ENCODE measurements at places on chromosomes 2 and 18.

- DNase-seq = peak; percentile 79
Observed at GRCh38 chr2:7929281-7929680, 752.6 kb upstream of the ID2 start.

DNA sequence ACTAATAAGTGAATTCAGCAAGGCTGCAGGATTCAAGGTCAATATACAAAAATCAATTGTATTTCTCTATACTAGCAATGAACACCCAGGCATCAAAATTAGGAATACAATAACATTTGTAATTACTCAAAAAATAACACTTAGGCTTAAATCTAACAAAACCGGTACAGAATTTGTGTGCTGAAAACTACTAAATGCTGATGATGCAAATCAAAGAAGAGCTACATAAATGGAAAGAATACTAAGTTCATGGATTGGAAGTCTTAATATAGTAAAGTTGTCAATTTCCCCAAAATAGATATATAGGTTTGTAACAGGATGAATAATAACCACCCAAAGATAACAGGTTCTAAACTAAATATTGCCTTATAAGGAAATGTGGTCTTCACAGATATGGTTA, 286.5 kb downstream of the ALK start:
- DNase-seq = no peak

GRCh38 chr2:166256896-166257295, 118.8 kb downstream of the SCN9A start:
- DNase-seq = no peak

DNA sequence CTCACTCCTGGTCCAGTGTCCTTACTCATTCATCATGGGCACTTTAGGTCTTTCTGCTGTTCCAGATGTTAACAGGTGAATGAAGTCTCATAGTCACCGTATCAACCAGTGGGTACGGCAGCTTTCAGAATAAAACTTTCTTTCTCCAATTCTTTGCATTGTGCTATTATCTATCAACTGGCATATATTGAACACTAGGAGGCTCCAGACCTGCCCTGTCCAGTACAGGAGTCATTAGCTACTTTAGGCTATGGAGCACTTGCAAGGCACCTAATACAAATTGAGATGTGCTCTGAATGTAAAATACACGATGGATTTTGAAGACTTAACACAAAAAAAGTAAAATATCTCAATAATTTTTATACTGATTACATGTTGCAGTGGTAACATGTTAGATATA, 43.2 kb upstream of the NEB start:
- DNase-seq = no peak

DNA sequence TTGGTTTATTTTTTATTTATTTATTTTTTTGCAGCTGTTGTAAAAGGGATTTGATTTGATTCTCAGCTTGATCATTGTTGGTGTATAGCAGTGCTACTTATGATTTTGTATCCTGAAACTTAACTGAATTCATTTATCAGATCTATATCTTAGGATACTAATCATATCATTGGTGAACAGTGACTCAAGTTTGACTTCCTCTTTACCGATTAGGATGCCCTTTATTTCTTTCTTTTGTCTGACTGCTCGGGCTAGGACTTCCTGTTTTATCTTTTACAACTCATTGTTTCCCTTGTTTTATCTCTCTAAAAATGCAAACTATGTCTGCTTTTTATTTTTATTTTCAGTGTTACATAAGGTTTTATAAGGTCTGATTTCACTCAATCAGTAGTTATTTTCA, 23.6 kb downstream of the SP100 start:
- DNase-seq = no peak

GRCh38 chr2:28470759-28471158, 25.1 kb upstream of the PLB1 start:
- no peak for DNase-seq

- DNase-seq = no peak
Observed at GRCh38 chr2:30257266-30258214, 26.2 kb downstream of the LBH start.

- DNase-seq = no peak
Observed at GRCh38 chr2:181446985-181447384, 10.2 kb upstream of the ITGA4 start.

DNA sequence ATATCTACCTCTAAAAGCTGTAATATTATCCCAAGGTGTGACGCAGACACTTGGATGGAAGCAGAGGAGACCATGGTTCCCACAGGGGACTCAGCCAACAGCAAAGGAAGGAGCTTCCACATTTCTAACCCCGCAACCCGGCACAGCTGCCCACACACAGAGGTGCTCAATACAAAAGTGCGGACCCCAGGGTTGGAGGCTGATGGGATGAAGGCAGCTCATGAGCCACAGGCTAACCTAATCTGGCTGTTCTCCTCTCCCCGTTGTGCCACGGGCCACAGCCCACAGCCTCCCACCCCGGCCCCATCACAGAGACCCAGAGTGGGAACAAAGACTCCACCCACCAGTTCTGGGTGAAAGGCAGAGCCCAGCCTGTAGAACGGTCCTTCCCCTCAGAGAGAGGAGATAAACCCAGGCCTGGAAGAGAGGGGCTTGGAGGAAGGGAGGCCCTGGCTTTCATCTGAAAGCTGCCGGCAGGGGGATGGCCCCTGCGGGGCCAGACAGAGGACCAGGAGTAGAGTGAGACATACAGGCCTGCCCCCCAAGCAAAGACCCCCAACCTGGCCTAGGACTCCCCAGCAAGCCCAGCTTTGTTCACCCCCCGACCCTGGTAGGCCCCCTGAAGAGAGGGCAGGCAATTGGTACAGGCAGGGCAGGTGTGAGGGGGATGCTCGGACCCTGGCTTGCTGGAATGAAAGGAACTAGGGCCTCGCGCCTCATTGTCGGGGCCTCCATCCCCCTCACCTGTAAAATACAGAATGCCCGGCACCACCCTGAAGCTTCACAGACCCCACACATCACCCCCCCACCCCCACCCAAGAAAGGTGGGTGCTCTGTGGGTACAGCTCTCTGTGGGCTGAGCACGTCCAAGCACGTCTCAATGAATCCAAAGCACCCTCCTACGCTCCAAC, 6.9 kb downstream of the RAB17 start:
- no peak for DNase-seq

- no peak for DNase-seq
Observed at GRCh38 chr2:43657241-43657640, 19.0 kb downstream of the C1GALT1C1L start.

DNA sequence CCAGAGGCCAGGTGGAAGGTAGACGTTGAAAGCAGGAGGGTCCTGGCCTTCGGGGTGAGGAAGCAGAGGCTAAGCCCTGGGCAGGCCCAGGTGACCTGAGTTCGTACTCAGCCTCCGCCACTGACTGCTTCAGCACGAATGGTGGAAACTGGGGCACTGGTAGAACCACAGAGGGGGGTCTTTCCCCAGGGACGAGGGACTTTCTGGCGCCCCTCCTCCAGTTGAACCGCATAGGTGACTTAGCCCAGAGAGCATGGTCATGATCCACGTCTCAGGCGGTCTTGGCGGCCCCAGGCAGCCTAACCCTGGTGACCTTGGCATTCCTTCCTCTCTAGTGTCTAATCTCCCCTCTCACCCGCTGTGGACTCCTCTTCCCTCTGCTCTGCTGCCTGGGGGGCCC, 30.2 kb downstream of the INHBB start:
- DNase-seq = no peak

GRCh38 chr2:186590759-186591505, 1.1 kb downstream of the ITGAV start:
- DNase-seq = no peak

- DNase-seq = no peak
Observed at GRCh38 chr18:78830826-78831225, 148.8 kb upstream of the SALL3 start.

- DNase-seq = no peak
Observed at GRCh38 chr2:149291881-149292280, 38.5 kb upstream of the LYPD6 start.

DNA sequence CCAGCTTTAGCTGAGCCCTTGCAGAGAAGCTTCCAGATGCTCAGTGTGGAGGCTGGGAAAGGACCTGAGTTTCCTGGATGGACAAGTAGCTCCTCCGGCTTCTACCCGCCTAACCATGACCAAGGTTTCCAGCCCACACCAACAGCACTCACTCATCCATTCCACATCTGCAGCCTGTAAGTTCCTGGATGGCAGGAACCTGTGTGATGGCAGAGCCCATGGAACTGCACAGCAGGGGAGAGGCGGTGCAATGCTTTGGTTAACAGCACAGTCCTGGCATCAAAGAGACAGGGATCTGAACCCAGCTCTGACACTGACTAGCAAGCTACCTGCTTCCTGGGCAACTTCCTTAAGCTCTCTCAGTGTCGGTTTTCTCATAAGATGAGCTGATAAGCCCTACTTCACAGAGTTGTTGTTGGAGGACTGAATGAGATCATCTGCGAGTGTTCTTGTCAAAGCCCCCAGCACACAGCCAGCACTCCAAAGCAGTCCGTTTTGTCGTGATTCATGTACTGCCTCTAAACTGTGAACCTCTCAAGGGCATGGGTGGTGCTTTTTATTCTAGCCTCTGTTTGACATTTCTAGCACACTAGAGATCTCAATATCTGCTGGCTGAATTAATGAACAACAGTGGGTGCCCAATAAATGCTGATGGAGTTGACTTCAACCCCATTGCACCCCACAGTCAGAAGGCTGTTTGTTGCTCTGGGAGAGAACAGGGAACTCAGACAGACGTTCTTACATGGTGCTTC, 41.6 kb upstream of the OTOF start:
- DNase-seq = no peak

DNA sequence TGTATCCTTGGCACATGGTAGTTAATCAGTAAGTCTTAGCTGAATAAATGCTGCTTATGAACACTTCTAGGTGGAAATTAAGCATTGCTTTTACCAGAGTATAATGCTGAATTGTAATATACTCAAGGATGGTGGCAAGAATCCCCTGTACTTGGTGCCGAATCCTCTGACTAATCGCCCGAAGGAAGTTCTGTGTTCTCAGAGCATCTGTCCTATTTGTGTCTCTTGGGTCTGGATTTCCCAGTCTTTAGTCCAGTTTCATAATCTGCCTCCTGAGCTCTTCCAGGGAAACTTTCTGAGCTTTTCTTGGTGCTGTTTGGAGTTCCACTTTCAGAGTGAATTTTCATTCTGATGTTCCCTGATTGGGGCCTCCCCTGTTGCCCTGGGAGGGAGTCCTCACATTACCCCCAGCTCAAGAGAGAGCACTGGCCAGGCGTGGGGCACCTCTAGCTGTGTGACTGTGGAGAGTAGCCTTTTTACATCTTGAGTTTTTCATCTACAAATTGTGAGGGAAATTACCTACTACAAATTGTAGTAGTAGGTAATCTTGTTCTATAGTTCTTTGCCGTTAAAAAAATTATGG, 144.9 kb downstream of the LTBP1 start:
- no peak for DNase-seq

GRCh38 chr2:108968619-108969018, 20.4 kb downstream of the EDAR start:
- DNase-seq = no peak

DNA sequence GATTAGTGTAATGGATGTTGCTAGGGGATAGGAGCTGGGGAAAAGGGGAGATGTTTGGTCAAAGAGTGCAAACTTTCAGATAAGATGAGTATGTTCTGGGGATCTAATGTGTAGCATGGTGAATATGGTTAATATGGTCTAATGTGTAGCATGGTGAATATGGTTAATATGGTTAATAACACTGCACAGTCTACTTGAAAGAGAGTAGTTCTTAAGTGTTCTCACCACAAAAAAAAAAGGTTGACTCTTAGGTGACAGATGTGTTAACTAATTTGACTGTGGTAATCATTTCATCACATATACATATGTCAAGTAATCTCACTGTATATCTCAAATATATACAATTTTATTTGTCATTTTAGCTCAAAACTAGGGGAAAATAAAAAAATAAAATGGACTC, 121.3 kb upstream of the CD226 start:
- no peak for DNase-seq

DNA sequence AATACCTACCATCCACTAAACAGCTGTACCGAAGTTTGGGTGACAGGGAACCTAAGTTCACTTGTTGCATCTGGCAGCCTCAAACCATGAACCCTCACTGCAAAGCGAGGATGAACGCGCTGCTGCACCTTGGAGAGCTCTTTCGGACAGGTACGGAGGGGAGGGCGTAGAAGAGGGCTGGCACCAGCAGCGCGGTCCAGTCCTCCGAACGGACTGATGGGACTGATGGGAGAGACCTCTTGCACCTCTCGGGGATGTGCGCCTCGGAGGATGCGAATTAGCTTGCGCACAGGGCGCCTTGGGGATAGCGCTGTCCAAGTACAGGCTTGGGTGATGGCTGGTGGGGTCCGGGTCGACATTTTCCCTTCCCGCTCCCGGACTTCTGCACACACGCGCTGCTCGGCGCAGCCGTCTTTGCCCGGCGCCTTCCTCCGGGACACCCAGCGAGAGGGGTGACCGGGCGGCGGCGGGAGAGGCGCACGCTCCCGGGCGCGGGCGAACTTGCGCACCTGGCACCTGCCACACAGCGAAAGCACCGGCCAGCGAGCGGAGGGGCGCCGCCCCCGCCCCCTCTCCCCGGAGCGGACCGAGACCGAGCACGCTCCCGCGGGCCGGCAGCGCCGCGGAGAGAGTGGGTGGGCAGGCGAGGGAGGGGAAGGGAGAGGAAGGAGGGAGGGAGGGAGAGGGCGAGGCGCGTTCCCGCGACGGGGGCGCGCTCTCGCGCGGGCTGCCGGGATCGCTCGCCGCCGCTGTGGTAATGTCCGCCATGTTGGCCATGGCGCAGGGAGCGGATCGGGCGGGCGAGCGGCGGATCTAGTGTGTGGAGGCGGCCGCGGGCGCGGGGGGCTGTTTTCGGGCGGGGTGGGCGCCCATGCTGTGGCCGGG, at the start of gene EPC2:
TSS of gene EPC2 (plus strand) at position 754 of the 885 bp plus-strand sequence. CDS start 267 bp downstream, outside the sequence.
- peak; percentile 52 for DNase-seq

DNA sequence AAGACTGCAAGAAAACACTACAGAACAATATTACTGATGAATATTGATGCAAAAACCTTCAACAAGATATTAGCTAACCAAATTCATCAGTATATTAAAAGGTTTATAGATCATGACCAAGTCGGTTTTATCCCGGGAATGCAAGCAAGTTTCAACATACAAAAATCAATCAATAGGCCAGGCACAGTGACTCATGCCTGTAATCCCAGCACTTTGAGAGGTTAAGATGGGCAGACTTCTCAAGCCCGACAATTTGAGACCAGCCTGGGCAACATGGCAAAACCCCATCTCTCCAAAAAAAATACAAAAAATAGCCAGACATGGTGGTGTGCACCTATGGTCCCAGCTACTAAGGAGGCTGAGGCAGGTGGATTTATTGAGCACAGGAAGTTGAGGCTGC, 82.9 kb downstream of the FSIP2 start:
- DNase-seq = no peak

- DNase-seq = no peak
Observed at GRCh38 chr2:100898035-100898665, 78.2 kb downstream of the NPAS2 start.

DNA sequence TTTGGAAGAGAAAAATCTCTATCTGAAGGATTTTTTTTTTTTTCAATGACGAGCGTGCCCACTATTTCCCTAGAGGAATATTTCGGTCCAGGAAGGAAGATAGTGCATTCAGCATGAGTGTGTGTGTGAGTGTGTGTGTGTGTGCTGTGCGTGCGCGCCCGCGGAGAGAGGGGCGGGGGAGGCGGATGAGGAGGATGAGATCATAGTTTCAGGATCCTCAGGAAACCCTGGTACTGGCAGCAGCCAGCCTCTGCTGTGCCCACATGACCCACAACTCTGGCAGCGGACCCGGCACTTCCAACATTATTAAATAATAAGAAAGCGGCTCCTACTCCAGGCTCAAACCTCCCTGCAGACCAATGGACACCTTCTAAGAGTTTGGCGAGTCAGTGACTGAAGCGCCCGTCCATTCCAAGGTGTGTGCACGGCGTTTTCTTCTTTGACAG, 217.0 kb upstream of the DTNA start:
- DNase-seq = peak; percentile 92

- no peak for DNase-seq
Observed at GRCh38 chr2:220090050-220090449, 462.6 kb downstream of the SLC4A3 start.

All from NCI-H446 treated with DMSO at 0.1 percent for 48 hours (cell line).